Tongue (tissue), 3 donors: ENCODE measurements at places on chromosomes 2 and 18.
A peak's percentile ranks its signal among the peaks of the same experiment; 100 is the strongest.

DNA sequence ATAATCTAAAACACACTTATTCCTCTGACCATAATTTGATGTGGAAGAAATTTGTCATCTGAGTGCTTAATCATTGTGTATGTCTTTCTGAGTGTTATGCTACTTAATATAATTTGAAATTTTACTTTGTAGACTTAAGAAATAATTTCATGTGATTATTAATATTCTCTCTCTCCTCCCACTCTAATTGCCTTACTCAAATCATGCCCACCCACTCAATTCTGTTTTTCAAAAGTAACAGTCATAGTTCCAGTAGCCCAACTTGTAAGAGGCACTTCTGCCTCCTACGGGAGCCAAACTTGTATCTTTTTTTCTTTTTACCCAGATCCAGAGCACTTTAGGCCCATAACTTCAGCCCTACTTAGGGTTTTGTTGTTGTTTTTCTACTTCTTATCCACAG is 18.5 kb upstream of the KYNU start:
- no peak for DNase-seq

DNA sequence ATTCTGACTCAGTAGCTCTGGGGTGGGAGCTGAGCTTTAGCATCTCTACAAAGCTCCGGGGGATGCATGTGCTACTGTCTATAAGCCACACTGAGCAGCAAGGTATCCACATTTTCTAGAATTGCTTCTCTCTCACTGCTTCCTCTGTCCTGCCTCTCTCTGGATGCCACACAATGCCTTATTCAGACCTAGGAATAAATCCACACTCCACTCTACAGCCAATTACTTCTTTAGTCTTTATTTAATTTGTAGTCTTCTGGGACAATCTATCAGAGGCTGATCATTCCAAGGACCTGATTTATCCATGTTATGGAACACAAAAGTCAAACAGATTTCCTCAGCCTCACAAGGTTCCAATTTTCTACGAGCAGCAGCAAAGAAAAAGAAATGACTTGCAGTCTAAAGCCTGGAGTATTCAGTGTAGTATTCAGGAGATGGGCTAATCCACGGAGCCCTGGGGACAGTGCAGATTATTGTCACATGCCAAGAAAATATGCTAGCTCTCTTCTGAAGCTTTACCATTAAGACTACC is 4.4 kb downstream of the BCL2 start:
- DNase-seq, result no peak

DNA sequence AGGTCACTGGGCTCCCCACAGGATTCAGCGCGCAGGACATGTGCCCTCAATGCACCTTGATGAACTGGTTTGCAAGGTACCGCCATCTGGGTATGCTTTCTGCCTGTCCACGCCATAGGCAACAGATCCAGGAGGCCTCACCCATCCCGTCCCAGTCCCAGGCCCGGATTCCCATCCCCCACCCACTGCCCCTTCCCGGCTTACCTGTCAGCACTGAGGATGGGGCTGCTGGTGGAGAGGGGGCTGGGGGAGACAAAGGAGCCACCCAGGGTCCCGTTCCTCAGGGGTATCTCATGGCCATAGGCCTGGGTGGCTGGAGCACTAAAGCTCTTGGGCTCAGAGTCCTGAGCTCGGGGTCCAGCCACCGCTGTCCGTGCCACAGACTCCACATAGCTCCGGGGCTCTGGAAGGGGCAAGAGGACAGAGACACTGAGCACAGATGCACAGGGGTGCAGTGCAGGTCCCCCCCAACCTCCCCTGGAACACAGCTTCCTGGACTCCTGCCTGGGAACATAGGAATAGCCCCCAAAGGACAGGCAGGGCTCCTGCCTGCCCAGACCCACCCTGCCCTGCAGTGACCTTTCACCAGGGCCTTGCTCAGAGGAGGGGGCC is 181.2 kb downstream of the TNS1 start:
- no peak for DNase-seq

- no peak for DNase-seq
Measured at GRCh38 chr18:60059216-60059615, 159.4 kb downstream of the PMAIP1 start.

DNA sequence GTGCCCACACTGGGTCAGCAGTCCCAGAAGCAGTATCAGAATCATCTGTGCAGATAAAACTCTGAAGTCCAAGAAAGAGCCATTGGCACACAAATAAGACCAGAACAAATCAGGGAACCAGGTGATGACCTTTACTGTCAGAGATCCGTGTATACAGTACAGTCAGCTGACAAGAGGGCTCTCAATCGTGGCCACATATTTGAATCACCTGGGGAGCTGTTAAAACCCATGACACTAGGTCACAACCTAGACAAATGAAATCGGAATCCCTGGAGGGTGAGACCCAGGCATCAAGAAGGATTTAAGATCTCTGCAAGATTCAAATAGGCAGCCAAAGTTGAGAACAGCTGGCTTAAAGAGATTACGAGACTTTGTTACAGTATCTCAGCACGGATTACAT is 807.1 kb downstream of the RNF144A start:
- peak; percentile 22 for DNase-seq

DNA sequence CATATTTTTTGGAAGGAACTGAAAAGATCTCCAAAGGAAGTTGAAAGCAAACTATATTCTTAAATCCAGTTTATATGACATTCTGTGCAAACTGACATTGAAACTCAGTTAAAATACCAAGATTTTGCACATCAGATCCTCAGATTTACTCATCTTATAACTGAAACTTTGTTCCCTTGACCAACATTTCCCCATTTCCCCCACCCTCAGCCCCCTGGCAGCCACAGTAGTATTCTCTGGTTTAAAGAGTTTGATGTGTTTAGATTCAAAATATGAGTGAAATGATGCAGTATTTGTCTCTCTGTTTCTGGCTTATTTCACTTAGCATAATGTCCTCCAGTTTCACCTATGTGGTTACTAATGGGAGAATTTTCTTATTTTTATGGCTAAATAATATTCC is 99.2 kb upstream of the ITGA4 start:
- DNase-seq, result no peak

GRCh38 chr2:11242542-11243174 is 87.4 kb downstream of the SLC66A3 start:
- DNase-seq, result no peak

GRCh38 chr2:40128796-40129195 is 323.1 kb downstream of the SLC8A1 start:
- no peak for DNase-seq

- no peak for DNase-seq
Measured at GRCh38 chr2:105647731-105648130, 97.0 kb upstream of the NCK2 start.

- DNase-seq, result no peak
Measured at GRCh38 chr2:105334211-105334610, 3.1 kb upstream of the C2orf49 start.

- peak; percentile 66 for DNase-seq
Measured at GRCh38 chr18:57819671-57820460, 16.8 kb upstream of the ATP8B1 start.

DNA sequence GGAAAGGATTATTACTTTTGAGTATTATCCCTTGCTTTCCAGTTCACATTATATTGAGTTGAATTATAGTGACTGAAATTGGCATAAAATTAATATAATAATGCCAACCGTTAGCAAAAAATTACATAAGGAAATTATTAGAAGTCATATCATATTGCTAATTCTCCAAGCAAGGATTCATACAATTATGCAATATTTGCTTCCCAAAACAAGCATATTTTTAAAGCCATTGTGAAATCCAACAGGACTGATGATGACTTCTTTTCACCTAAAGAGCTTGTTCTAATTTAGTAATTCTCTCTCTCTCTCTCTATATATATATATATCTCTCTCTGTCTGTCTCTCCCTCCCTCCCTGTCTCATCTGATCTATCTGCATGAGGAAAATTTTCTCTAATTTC is 283.5 kb downstream of the DSEL start:
- no peak for DNase-seq

- peak; percentile 87 for DNase-seq
Measured at GRCh38 chr2:145752091-145752806, 1232.3 kb upstream of the ZEB2 start.

DNA sequence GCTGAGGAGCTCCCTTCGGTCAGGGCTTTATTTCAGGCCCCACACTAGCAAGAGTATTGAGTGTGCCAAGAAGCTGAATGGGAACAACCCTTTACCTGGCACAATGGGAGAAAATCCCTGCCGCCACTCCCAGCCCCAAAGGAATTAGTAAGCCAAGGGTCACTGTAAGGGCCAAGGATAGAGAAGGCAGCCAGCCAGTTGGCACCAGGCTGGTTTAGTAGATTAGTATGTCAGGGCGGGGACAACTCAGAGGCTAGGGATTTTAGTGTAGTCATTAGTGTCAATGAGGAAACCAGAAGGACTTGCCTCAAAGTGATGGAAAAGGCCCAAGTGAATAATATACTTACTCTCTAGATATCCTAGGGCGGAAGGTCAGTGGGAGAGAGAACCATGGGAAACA is 34.9 kb upstream of the CYP26B1 start:
- no peak for DNase-seq

GRCh38 chr2:75200140-75201096 is 1.1 kb upstream of the TACR1 start:
- DNase-seq, result peak; percentile 69

DNA sequence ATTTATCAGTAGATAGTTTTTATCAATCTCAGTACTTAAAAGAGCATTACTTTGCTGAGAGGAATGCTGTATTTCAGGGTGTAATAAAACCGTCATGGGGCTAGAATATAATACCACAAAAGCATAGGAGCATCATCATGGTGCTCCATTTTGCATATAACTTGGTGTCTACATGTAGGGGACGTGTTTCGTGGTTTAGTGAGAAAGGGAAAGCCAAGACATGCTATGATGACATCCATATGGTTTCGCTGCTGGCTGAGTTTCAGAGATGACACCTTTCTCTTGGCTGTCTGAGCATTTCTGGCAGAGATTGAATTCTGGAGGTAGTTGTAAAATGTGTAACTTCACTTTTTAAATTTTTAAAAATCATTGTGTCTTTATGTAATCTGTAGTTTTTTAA is 32.4 kb downstream of the WDR43 start:
- no peak for DNase-seq

GRCh38 chr2:126761981-126762878 is 106.3 kb downstream of the GYPC start:
- no peak for DNase-seq

- no peak for DNase-seq
Measured at GRCh38 chr2:30652271-30652915, 154.9 kb downstream of the CAPN13 start.

GRCh38 chr2:190964170-190964795 is 49.7 kb downstream of the STAT1 start:
- DNase-seq, result no peak

- no peak for DNase-seq
Measured at GRCh38 chr2:38264396-38265221, 112.5 kb downstream of the ATL2 start.

GRCh38 chr2:88199912-88200682 is 30.0 kb downstream of the THNSL2 start:
- DNase-seq, result peak; percentile 34

GRCh38 chr2:240642061-240642805 is 17.0 kb downstream of the GPR35 start:
- no peak for DNase-seq

- DNase-seq, result no peak
Measured at GRCh38 chr2:109059474-109060165, 69.4 kb upstream of the SH3RF3 start.

DNA sequence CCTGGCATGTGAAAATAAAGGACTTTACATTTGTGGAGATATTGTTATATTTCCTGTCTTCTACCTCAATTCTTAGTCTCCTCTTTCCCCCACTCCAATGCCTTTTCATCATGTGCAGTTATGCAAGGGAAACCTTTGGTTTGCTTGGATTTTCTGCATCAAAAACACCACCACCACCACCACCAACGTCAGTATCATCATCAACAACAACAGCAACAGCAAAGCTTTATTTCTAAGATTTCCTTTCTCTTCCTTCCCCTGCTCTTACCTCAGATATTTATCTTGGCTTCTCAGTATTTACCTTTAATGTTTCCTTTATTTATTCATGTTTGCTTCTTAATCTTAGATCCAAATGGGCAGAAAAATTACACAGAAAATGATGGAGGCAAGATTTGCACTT is 26.1 kb downstream of the CXCR4 start:
- no peak for DNase-seq

- DNase-seq, result no peak
Measured at GRCh38 chr18:62426191-62426488, 96.7 kb upstream of the ZCCHC2 start.

GRCh38 chr2:10255189-10256030 is 47.3 kb upstream of the HPCAL1 start:
- no peak for DNase-seq

DNA sequence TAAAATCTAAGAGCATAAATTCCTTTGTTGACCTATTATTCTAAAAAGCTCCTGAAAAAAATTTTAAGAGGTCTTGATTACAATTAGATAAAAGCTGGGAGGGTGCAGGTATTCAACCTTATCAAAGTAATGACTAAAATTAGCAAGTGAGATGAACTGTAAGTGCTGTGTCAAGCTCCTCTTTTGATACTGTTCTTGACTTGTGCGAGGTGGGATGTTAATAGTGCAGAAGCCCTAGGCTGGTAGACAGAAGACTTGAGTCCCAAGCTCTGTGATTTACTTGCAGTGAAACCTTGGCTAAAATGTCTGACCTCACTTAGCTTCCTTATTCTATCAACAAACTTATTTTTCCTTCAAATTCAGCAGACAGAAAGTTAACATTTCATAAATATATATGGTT is 637.5 kb downstream of the DSC3 start:
- DNase-seq, result no peak

DNA sequence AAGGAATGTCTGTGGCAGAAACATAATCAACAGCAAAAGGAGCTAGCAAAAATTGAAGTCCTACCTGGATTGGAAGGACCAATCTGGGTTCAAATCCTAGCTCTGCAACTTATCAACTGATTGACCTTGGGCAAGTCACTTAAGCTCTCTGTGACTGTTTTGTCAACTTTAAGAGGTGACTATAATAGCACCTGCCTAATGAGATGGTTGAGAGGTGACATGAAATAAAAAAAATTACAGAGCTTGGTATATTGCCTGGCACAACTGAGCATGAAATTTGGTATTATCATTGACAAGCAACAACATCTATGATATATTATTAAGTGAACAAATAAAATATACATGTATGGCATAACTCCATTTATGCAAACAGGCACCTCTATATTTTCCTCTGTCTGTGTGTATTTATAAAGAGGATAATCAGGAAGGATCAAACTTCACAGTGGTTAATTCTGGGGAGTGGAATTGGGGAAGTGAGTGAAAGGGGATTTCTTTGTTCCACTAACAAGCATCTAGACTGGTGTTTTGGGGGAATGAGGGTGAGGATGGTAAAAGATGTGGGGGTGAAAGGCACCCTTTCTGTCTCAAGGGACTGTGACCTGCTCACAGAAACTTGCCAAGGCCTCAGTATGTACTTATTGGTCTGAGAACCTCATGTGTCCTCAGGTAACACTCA is 132.8 kb upstream of the SERTAD2 start:
- DNase-seq, result no peak
